ENCODE measurements at places on chromosomes 11 and 22.

DNA sequence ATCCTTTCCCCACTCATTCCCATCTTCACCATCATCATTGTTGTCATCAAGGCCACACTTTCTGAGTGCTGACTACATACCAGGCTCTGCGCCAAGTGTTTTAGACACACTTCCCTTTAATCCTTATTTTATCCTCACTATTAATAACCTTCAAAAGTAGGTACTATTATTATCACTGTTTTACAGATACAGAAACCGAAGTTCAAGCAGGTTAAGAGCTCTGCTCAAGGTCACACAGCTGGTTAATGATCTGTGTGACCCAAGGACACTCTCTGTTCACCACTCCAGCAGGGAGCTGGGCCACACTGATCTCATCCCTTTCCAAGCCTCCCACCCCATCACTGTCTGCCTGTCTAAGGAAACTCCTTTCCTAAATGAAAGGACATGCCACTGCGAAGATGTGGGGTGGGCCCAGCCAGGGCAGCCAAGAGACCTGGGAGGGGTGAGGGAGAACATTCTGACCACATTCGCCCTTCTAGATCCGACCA, 17.2 kb upstream of the TSKU start:
- DNase-seq, result no peak

DNA sequence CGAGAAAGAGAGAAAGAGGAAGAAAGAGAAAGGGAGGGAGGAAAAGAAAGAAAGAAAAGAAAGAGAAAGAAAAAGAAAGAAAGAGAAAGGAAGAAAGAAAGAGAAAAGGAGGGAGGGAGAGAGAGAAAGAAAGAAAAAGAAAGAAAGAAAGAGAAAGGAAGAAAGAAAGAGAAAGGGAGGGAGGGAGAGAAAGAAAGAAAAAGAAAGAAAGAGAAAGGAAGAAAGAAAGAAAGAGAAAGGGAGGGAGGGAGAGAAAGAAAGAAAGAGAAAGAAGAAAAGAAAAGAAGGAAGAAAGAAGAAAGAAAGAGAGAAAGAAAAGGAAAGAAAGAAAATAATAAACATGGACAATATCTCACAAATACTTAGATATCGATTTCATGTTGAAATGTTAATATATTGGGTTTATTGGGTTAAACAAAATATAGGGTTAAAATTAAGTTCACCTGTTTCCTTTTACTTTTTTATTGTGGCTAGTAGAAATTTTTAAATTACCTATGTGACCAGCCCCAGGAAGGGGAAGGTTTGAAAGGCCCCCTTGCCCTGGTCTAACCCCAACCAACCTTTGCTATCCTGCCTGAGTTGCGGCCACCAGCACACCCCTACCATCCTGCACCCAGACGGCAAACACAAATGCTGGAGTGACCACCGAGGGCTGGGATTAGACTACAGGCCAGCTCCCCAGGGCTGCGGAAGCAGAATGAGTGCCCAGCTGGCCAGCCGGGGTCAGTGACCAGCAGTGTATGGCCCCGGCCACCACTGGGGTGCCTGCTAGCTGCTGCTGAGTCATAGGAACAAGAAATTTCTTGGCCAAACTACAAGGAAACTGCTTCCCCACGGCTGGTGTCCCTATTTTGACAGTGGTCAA, 81.0 kb upstream of the FGF3 start:
- DNase-seq, result no peak

DNA sequence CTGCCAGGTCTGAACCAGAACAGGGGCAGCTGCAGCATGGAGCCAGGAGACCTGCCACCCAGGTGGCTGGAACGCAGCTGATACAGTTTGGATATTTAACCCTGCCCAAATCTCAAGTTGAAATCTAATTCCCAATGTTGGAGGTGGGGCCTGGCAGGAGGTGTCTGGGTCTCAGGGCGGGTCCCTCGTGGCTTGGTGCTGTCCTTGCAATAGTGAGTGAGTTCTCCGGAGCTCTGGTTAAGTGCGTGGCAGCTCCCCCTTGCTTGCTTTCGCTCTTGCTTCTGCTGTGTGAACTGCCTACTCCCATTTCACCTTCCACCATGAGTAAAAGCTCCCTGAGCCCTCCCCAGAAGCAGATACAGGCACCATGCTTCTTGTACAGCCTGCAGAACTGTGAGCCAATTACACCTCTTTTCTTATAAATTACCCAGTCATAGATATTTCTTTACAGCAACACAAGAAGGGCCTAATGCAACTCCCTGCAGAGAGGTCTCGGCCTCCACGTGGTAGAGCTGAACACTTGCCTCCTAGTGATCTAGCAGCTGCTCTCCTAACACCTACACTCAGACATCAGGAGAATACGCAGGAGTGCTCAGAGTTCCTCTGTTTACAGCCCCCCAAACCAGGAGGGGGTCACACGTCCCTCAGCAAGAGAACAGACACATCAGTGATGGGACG, 203.7 kb downstream of the CTTN start:
- DNase-seq, result no peak

DNA sequence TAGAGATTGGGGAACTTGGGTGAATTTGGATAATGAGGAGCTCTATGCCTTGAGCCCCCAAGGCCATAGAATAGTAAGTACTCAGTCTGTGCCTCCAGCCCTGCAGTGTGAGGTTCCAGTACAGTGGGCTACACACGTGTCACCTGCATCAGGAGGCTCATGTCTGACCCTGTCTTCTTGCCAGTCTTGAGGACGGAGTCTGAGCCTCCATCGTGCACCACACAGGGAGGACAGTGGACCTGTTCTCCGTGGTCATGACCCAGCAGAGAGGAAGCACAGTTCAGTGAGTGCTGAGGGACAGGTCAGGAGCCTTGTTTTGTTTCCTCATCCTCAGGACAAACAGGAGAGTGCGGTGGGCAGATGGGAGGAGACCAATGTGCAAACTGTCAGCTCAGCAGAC, 30.8 kb downstream of the RPS13 start:
- DNase-seq, result no peak

DNA sequence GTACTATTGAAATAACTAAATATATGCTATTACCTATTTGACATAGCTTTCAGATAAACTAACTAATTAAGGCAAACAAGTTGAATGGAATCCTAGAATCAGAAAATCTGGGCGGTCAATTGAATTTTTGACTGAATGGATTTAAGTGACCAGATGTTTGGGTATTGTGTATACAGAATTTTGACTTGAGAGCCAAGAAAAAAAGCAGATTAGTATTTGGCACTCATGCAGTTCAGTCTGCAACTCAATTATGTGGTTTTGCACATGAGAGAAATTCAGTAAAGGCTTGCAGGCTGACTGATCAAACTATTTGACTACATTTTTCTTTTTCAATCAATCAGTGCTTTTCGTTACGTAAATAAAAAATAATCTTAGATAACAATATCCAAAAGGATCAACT, 254.8 kb downstream of the GUCY1A2 start:
- no peak for DNase-seq

DNA sequence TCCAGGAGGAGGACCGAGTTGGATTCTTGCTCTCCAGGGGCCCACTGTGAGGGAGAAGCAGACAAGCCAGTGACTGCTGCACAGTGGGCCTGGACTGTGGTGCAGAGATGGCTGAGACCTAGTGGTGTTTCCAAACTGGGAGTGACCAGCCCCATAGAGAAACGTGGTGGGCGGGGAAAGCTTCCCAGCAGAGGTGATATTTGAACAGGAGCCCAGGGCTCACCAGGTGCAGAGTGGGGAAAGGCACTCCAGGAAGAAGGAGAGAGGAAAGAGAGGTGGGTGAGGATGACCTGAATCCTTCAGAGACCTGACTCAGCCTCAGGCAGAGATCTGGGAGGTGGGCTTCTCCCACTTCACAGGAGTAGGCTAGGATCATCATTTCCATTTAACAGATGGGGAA, 52.1 kb upstream of the RASD2 start:
- no peak for DNase-seq

GRCh38 chr11:130162733-130163132, 3.2 kb downstream of the ST14 start:
- no peak for DNase-seq

GRCh38 chr11:118111019-118111743, 24.4 kb upstream of the SMIM35 start:
- DNase-seq, result no peak

DNA sequence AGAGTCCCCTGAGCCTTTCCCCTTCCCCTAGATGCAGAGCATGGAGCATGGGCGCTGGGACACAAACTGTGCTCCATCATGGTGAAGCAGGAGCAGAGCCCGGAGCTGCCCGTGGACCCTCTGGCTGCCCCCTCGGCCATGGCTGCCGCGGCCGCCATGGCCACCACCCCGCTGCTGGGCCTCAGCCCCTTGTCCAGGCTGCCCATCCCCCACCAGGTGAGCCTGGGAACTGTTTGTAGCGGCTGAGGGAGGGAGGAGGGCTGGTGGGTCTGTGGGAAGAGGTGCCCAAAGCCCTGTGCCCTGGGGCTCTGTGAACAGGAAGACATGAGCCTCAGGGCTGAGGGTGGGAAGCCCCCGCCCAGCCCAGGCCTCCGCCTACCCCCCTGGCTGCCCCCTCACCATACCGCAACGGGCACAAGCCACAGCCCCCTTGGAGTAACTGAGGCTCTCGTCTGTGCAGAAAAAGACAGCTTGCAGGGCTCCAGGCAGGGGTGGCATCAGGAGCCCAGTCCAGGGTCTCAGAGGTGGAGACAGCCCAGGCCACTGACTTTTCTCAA, 30.4 kb downstream of the CREB3L1 start:
- no peak for DNase-seq

- DNase-seq, result no peak
Measured at GRCh38 chr22:19466848-19467752, 11.9 kb downstream of the UFD1 start.
